CD14-positive monocyte (primary cell): ENCODE measurements at places on chromosomes 1 and 21.
A peak's percentile ranks its signal among the peaks of the same experiment; 100 is the strongest.

DNA sequence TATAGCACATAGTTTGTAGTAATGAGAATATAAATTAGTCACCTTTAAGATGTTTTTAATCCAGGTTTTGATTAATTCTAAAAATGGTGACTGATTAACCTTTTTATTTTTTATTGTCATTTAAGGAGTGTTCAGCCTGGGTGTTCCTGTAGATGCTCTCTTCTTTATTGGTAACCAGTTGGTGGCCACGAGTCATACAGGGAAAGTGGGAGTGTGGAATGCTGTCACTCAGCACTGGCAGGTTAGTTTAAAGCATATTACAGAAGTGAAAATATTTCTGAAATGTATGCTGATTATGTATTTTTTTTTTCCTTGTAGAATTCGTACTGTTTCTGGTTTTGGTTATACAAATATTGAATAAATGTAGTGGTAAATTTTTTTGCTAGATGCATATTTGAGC lies 28.1 kb downstream of the KCTD3 start:
- DNase-seq: no peak

- no peak for DNase-seq
These were observed 31.4 kb downstream of the QSOX1 start for GRCh38 chr1:180185971-180186645.

GRCh38 chr21:42579456-42580075 lies 65.9 kb downstream of the SLC37A1 start:
- no peak for DNase-seq

GRCh38 chr1:21623410-21623961 lies 45.7 kb downstream of the RAP1GAP start:
- DNase-seq: no peak

DNA sequence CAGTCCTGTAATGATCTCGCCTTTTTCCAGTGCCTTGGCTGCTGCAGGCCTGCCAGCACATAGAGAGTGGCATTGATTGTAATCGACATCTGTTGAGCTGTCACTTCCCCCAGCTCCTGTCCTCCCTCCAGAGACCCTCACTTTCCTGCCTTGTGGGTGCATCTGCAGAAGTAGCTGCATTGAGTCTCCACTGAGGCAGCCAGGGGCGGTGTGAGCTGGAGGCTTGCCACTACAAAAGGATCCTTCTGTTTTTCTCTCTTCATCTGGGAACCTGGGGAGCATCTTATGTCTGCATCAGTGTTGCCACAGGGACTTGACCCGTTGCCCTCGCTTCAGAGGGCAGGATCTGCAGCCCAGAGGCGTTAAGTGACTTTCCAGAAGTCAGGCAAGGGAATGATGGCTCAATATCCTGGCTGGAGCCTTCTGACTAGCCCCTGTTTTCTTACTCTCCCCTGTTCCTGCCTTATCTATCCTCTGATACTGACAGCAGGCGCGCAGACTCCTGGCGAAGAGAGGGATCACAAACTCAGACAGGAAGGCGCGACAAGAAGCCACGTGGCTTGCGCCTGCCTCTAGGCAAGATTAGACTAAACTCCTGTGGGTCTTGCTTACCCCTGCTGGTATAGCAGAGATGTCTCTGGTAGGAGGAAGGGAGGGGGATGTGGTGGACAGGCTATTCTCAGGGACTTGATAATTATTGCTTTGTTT lies 13.3 kb upstream of the FMOD start:
- no peak for DNase-seq

- DNase-seq: peak; percentile 23
These were observed 1.0 kb downstream of the PRDX6 start for GRCh38 chr1:173478094-173478674.

DNA sequence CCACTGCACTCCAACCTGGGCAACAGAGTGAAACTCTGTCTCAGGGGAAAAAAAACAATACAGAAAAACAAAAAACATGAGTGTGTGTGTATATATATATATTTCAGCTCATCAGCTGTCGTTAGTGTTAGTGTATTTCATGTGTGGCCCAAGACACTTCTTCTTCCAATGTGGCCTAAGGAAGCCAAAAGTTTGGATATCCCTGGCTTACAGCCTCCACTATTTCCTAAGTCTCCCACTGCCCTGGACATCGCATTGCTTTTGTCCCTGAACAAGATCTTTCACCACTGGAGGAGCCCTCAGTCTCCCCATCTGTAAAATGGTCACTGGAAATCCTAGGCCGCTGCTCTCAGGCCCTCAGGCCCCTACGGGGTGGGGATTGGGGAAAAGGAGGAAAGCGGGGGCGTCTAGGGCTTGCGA lies 391 bp upstream of the LDLRAP1 start:
- DNase-seq: no peak

DNA sequence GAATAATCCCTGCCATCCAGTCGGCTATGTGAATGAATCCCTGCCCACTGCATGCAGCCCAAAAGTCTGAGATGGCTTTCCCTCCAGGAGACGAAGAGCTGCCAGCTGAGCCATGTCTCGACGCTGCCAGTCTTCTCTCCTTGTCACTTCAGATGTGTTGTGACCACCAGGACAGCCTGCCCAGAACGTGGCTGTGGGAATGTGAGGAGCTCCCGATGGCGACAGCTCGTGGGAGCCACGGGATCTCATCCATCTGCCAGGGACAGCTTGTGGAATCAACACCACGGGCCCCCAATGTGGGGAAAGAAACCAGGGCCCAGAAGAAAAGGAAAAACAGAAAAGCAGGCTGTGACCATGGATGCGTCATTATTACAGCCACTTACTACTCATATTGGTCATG lies 67.2 kb downstream of the NFASC start:
- no peak for DNase-seq

DNA sequence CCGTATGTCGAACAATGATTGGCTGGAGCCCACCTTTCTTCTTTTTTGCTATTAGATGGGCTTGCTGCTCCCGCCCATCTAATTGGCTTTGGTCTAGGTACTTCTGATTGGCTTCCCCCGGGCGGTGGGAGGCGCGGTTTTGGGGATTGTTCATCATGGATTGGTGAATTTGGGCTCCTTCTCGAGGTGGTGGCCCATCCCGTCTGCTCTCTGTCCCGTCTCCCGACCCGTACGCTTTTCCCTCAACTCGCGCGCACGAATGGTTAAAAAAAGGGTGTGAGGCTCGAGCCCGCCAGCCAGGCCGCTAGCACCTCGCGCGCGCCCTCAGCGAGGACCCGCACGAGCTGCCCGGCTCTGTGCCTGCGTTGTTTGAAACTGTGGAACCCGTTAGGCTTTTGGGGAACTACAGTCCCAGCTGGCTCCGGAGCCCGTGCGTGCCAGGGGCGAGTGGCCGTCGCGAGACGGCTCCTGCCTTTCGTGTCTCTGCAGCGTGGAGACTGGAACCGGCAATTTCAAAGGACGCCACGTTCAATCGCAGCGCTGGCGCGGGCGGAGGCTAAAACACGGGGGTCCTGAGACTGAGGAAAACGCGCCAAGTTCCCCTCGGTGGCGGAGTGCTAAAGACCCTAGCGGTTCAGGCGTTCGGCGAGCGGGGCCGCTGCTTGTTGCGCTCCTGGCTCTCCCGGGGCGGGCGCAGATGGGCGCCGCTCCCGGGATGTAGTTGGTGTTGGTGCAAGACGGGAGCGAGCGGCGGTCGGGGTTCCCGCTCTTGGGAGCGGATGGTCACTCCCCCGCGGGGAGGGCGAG lies at the start of gene USP1:
TSS of gene USP1 (plus strand) at position 584 of the 807 bp plus-strand sequence. CDS start 2,819 bp downstream, outside the sequence.
- DNase-seq: peak; percentile 98

- no peak for DNase-seq
These were observed 64.5 kb upstream of the PRRC2C start for GRCh38 chr1:171420810-171421209.

DNA sequence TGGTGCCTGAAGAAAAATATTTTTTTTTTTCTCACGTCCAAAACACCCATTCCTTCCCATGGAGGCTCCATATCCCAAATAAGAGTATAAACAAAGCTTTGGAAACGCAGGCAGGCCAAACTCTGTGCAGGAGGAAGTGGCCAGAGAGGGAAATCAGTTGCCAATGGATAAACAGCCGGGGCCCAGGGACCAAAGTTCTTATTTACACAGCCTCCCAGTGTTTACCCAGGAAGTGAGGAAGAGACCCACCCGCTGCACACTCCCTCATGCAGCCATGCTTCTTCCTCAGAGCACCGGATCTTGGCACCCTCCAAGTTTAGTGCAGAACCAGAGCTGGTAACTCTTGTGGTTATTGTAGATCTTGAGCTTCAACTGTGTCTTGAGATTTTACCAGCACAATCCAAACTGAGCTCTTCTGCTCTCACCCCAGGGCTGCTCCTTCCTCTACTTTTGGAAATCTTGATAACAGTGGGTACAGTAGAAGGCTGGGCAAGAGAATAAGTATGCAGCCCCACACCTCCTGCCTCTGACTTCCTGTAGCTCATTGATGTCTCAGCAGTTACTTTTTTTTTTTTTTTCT lies 14.2 kb downstream of the MARCKSL1 start:
- no peak for DNase-seq

DNA sequence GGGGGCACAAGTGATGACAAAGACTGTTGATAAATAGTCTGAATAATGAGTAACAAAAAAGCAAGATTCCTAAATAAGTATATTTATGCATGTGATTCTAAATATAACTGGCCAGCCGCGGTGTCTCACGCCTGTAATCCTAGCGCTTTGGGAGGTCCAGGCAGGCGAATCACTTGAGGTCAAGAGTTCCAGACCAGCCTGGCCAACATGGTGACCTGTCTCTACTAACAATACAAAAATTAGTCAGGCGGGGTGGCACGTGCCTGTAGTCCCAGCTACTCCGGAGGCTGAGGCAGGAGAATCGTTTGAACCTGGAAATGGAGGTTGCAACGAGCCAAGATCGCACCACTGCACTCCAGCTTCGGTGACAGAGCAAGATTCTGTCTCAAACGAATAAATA lies 161.5 kb downstream of the TOMM20 start:
- peak; percentile 2 for DNase-seq

- no peak for DNase-seq
These were observed 120.1 kb downstream of the AKT3 start for GRCh38 chr1:243729956-243730355.

- DNase-seq: no peak
These were observed 21.5 kb upstream of the STMN1 start for GRCh38 chr1:25927521-25928265.

- DNase-seq: peak; percentile 84
These were observed 291.2 kb downstream of the PTPRC start for GRCh38 chr1:198929961-198930599.

DNA sequence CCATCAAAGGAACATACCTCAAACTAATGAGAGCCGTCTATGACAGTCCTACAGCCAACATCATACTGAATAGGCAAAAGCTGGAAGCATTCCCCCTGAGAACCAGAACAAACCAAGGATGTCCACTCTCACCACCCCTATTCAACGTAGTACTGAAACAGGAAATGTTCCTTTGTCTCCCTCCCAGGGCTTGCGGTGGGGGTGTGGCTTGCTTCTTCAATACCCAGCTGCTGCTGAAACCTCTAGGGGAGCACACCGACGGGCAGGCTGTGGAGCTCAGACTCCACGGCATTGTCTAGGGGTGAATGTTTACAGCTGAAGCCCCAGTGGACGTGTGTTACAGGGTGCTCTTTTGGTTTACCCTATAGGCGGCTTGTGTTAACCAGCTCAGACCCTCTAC lies 30.5 kb upstream of the B3GALT2 start:
- no peak for DNase-seq

DNA sequence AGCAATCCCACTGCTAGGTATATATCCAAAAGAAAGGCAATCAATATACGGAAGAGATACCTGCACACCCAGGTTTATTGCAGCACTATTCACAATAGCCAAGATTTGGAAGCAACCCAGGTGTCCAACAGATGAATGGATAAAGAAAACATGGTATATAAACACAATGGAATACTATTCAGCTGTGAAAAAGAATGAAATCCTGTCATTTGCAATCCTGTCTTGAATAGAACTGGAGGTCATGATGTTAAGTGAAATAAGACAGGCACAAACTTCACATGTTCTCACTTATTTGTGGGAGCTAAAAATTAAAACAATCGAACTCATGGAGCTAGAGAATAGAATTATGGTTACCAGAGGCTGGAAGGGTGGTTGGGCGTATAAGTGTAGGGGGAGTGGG lies 101.0 kb downstream of the OSBPL9 start:
- DNase-seq: no peak

- no peak for DNase-seq
These were observed 93.6 kb downstream of the OLFML2B start for GRCh38 chr1:161930064-161930463.

GRCh38 chr1:38784452-38785284 lies 74.9 kb downstream of the RRAGC start:
- no peak for DNase-seq

- no peak for DNase-seq
These were observed 641.2 kb downstream of the PTPRC start for GRCh38 chr1:199279872-199280645.

DNA sequence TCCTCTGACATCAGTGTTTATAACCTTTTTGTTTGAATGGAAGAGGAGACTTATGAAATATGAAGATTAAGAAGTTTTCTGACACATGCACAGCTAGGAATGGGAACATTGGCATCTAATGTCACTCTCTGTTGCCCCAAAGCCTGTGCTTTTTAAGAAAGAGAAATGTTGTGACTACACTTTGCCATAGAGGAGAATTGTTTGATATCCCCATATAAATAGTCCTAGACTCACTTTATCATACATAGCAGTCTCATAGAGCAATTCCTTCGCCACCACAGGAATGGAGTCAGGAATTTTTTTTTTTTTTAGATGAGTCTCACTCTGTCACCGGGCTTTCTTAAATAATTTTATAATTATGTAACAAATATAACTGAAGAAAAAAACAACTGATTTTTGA lies 1.5 kb downstream of the KRTAP21-3 start:
- no peak for DNase-seq

- DNase-seq: no peak
These were observed 182.9 kb downstream of the PRDM16 start for GRCh38 chr1:3251807-3252428.

DNA sequence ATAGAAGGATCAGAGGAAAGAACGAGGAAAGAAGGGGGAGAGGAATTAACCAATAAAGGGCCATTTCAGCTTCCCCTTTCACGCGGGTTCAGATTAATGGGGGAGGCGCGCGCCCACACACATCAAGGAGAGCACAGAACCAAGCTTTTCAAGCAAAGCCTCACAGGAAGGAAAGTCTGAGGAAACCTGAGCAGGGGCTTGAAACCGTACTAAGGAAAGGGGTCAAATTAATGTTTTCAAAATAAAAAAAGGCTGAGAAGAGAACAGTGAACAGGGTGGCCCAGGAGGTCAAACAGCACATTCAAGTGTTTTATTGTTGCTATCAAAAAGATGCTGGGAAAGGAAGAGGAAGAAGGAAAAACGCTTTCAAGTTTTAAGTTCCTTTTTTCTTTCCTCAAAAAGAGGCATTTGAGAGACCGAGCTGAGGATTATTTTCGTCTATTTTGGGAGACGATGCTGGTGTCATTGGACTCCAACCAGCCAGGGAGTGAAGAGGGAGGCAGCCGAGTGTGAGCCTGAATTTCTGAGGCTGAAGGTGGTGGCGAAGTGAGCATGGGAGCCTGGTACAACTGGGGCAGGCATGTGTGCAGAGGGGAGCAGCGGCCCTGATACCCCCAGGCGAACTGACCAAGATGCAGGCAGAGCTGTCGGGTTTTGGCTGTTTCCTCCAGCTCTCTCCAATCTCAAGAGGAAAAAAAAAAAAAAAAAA lies 88.4 kb downstream of the PROX1 start:
- no peak for DNase-seq
